ENCODE measurements at places on chromosomes 1 and 21. TPM values are rescaled to one million over a fixed set of nuclear protein-coding genes. Genes with fewer than 3 reads are reported as not detected.

The PHTF1 gene
- polyA plus RNA-seq = 15.0 TPM

DNA sequence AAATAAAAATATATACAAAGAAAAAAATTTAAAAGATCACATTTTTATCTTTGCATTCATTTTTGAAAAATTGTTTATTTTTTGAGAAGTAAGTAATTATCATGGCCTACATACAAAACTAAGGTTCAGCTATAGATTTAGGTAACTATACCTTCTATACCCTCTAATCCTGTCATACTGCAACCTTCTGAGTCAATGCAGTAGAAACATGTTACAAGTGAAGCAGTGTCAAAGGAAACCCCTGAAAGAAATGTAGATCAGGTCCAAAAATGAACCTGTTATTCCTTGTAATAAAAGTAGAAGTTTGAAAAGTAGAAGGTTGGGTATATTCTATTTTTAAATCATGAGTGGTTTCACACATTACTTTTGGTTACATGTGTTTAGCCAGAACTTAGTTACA lies 51.3 kb downstream of the PTGS2 start:
- DNase-seq = no peak

- DNase-seq = no peak
These were observed 13.2 kb downstream of the KYAT3 start for GRCh38 chr1:88979054-88979748.

GRCh38 chr1:231161667-231162296 lies at the start of gene TRIM67:
Gene TRIM67, plus strand, starts transcription at chr1:231162058. Its CDS starts 912 bp downstream, at chr1:231162970.
- no peak for DNase-seq

DNA sequence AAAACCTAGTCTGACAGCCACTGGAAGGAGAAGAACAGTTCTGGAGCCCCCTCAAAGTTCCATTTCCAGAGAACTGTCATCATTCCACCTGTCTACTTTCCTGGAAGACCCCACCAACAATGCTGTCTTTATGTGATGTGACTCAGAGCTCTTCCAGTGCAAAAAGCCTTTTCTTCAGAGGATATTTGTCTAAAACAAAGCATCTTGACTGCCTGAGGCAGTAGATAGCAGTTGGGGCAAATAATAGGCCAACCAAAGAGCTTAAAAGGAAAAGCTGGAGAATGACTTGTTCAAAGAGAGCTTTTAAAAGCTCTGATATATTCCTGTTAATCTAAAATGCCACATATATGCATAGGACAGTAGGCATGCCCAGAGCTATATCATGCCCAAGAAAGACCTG lies 62.6 kb downstream of the MIS18A start:
- DNase-seq = no peak

DNA sequence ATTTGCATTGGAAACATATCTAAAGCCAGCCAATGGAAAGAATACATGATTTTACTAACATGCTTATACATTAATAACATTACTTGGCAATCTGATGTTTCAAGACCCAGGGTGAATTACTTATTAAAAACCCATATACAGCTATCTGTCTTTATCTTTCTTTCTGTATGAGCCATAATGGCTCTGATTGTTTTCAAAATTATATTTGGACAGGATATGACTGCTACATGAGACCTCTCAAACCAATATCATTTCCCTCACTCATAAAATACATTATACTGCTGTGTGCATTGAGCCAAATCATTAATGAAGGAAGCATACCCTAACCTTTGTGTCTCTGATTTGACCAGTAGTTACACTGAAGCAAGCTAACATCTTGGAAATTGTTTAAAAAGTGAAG lies 205.9 kb upstream of the DPYD start:
- DNase-seq = no peak

The KRTAP19-7 gene
- not detected for polyA plus RNA-seq

The PCBP3 gene
- polyA plus RNA-seq = 1.6 TPM

The CRYZ gene
- polyA plus RNA-seq = 78.5 TPM

DNA sequence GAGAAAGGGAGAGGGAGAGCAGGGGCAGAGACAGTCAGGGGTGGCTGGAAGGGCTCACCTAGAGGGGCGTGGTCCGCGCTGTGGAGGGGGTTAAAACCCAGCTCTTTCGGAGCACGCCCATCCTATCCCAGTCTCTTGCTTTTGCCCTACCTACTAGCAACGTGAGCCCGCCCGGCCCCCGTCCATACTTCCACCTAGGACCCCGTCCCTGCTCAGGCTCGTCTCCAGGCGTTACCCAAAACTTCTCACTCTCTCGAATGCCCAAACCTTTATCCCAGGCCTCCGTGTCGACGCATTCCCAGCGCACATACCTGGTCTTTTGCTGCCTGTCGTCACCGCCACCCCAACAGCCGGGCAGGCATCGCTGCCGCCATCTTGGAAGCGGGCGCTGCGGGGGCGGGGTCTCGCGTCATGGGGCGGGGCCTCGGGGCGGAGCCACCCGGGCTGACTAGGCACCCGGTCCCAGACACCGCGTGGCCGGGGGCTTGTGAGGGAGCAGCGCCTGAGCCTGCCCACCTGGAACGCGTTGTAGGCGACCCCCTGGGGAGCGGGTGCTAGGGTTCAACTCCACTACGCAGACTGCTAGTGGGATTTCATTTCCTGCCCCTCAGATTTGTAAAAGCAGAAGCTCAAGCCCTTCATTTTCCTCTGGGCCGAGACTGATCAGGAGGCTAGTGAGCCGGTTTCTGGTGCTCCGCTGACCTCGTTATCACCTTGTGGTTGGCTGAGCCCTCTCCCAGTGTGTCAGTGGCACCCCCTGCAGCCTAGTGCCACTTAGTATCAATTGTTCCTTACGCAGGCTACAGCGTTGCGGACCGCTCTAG lies at the start of gene B4GALT3:
Gene B4GALT3, minus strand, starts transcription at position 396 of the 824 bp plus-strand sequence. CDS start 1,447 bp downstream, outside the sequence.
- DNase-seq = no peak

GRCh38 chr21:14483296-14483695 lies 62.8 kb downstream of the SAMSN1 start:
- DNase-seq = no peak

The UQCRH gene
- polyA plus RNA-seq = 611 TPM

- no peak for DNase-seq
These were observed 87.6 kb downstream of the MTR start for GRCh38 chr1:236882678-236883077.

The SLC35F3 gene
- polyA plus RNA-seq = 0.05 TPM

The NOS1AP gene
- 0.04 TPM for polyA plus RNA-seq

The CHML gene
- 13.0 TPM for polyA plus RNA-seq

The PDC gene
- not detected for polyA plus RNA-seq

- no peak for DNase-seq
These were observed 36.5 kb downstream of the GALNT2 start for GRCh38 chr1:230103306-230104173.

GRCh38 chr1:238861342-238862066 lies 524.9 kb upstream of the CHRM3 start:
- DNase-seq = no peak

DNA sequence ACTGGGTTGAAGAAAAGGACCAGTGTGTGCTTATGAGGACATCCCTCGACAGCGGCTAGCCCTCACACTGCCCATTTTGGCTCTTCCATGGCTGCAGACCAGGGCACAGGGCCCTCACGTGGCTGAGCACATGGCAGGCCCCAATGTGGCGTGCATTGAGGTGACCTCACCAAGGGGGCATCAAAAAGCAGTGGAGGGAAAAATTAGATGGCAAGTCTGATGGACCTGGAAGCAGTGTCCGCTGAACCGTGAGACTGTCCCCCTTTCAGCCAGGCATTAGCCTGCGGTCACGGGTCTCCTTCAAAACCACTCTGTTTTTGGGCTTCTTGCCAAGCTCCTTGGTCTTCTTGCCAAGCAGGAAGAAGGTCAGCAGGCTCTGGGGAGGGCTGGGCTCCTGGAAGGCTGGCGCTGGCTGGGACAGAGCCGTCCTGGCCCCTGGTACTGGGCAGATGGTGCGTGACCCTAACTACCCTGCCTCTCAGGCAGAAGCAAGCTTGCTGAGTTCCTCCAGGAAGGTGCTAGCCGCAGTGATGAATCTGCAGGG lies 30.8 kb downstream of the TRIM67 start:
- DNase-seq = no peak

- no peak for DNase-seq
These were observed 3.0 kb upstream of the SYT6 start for GRCh38 chr1:114156538-114157274.

- no peak for DNase-seq
These were observed 62.2 kb upstream of the ATP1B1 start for GRCh38 chr1:169044296-169044695.

- no peak for DNase-seq
These were observed 330.1 kb upstream of the PBX1 start for GRCh38 chr1:164228928-164229327.

DNA sequence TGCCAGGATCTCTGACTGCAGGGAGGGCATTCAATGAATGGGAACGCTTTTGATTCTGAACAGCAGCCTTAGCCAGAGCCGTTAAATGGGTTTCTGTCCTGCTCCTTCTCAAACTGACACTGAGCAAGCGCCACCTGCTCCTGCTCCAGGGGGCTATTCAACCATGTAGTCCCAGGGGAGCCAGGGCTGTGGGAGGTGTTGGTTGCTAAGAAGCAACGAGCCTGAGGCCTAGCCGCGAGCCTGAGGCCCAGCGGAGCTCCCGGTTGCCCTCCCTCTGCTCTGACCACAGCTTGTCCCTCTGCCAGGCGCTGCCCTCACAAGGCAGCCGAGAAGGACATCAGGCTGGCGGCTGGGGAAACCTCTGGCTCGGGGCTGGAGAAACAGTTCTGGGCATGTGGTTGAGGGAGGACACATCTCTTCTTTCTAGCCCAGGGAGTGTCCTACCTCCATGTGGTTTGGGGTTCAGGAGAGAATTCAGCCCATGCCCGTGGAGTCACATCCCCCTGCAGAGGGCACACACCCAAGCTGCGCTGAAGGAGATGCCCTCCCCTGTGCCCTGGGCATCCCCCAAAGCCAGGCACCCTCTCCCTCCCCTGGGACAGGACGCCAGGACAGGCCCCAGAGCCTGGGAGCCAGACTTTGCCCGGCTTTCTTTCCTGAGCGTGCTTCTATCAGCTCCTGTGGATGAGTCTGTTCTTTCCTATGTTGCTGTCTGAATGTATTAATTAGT lies 18.0 kb downstream of the PCP4 start:
- no peak for DNase-seq

The DDOST gene
- polyA plus RNA-seq = 553 TPM

DNA sequence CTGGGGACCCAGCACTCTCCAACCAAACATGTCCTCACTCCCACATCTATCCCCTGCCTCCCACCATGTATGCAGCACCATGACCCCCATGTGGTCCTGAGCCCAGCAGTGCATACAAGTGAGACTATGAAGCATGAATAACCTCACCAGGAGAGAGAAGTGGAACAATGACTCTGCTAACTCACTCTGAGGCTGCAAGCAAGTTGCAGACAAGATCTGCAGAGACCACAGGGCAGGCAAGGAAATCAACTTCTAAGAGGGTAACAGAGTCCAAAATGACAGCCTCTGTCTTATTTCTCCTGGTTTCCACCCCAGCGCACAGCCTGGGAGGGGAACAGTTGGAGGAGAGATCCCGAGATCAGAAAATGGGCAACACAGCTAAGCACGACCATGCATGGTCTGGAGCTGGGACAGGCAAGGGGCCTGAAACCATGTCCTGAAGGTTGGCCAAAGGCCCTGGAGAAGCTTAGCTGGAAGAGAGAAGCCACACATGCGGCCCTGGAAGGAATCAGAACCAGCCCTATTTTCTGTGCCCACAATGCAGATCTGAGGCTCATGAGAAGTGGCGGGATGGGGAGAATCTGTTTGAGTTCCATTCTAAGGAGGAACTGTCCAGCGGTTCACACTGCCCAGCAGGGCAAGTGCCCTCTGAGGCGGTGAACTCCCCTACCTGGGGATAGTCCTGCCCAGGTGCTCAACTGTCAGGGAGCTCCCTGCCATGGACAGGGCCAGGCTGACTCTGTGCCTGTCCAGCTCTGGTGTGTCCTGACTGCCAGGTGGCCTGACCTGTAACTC lies 12.5 kb upstream of the REN start:
- no peak for DNase-seq

- DNase-seq = no peak
These were observed 138.9 kb upstream of the ERG start for GRCh38 chr21:38637161-38637560.

GRCh38 chr1:18948048-18948912 lies 8.2 kb downstream of the IFFO2 start:
- DNase-seq = no peak

GRCh38 chr21:37478794-37479193 lies 112.2 kb downstream of the DYRK1A start:
- no peak for DNase-seq

DNA sequence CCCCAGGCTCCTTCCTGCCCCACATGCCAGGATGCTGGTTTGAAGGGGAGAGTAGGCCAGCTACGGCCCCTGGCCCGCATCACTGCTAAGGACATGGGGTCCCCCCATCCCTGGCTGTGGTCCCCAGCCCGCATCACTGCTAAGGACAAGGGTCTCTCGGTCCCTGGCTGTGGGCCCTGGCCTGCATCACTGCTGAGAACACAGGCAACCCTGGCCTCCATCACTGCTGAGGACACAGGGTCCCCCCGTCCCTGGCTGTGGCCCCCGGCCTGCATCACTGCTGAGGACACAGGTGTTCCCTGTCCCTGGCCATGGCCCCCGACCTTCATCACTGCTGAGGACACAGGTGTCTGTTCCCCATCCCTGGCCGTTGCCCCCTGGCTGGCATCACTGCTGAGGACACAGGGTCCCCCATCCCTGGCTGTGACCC lies 448 bp upstream of the OBSCN start:
- no peak for DNase-seq

GRCh38 chr1:246687002-246687401 lies 37.2 kb upstream of the SCCPDH start:
- no peak for DNase-seq

DNA sequence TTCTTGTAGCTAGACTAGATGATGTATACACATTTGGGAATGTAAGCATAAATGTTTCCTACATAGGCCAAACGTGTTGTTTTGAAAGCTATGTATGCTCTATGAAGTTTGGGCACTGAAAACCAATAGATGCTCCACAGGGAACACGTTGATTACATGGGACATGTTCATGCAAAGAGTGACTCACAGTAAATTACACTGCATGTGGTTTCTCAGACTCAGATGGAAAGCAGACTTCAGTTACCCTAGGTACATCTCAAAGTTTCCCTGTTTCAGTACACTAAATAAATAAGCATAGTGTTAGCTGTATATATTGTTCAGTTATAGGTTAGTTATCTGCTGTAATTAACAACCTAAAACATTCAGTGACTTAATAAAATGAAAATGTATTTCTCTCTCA lies 301.9 kb upstream of the RUNX1 start:
- DNase-seq = no peak

- peak; percentile 30 for DNase-seq
These were observed 76.4 kb upstream of the DNAH14 start for GRCh38 chr1:224852901-224853568.

GRCh38 chr1:47738560-47739182 lies 258.5 kb downstream of the TRABD2B start:
- DNase-seq = no peak

DNA sequence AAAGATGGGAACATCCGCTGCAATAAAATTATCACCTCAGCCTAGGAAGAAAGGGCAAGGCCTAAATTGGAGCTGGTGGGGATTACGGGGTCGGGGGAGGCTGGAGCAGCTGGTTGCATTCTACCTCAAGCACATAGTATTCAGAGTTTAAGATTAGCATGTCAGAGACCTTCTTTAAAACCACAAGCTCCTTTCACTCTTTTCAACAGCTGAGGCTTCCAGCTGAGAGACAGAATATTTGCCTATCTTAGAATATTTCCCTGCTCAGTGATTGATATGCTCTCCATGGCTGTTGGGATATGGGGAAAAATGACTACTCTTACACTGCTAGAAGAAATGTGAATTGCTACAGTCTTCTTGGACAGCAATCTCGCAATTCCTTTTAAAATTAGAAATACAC lies 248.6 kb downstream of the TBX15 start:
- no peak for DNase-seq

Measured in AG04450 (cell line).